ENCODE measurements at places on chromosomes 7 and 10.

DNA sequence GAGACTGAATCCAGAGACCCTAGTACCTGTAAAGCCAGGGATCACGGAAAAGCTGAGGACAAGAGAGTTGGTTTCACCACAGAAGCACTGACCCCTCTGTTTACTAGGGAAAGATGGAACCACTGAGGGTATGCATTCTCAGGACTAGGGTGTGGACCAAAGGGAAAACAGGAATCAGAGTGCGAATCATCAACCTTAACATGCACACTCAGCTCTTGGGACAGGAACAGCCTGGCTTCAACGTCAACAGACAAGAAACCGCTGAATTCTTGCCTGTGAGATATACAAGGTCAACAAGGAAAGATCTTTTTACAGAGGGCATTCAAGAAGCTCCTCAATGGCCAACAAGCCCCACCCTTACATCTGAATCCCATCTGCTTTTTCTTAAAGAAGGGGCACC lies 14.9 kb downstream of the TNRC18 start:
- no peak for DNase-seq

GRCh38 chr10:6721480-6721879 lies 141.4 kb upstream of the PRKCQ start:
- no peak for DNase-seq

- DNase-seq: no peak
Observed at GRCh38 chr7:133827707-133828623, 299.2 kb upstream of the LRGUK start.

DNA sequence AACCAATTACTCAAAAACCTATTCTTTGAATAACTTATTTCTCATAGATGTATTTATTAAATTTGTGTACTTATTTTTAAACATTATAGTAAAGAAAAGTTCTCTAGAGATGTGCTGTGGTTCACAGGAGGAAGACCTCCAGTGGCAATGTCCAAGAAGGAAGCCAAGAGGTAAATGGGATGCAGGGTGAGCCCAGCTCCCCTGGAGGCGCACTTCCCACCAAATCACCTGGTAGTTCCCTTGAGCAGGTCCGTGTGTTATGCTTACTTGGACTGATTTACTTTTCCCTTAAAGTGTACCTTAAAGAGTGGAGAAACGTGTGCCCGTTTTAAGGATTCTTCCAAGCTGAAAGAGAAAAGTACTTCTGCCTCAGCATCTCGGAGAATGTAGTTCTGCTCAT lies 55.3 kb downstream of the PAXIP1 start:
- DNase-seq: no peak

DNA sequence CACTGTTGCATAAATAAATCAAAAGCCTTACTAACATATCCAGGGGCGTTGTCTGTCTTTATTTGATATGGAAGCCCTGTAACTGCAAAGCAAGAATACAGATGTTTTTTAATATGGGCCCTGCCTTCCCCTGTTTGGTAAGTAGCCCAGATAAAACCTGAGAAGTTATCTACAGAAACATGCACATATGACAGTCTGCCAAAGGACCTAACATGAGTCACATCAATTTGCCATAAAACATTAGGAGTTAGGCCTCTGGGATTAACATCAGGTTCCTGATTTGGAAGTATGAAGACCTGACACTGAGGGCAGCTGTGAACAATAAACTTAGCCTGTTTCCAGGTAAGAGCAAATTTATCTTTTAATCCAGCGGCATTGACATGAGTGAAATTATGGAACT lies 1588.8 kb downstream of the REEP3 start:
- DNase-seq: no peak

DNA sequence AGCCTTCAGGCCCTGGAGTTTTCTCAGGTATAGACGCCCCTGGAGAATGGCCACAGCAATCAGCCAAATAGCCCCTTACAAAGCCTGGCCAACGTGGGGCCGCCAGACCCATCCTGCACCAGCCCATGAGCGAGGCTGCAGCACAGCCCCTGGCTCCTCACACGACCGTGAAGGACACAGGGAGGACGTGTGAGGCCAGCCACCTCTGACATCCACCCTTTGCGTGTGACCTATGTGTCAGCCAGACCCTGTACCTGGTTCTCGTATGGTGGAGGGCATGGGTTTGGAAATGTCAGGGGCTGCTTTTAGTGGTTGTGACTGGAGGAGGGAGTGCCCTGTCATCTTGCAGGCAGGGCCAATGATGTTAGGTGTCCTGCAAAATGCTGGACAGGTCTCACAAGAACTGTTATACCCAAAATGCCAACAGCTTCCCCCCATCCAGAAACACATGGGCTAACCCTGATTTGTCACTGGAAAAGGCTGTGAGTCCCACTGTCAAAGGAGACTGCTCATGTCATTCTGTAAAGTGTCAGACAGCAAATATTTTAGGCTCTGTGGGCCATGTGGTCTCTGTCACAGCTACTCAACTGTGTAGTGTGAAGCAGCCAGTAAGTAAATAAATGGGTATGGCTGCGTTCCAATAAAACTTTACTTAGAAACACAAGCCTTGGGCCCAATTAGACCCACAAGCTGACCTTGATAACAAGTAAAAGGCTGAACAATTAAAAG lies 30.0 kb downstream of the NOD1 start:
- DNase-seq: no peak

GRCh38 chr10:43225787-43226153 lies 41.1 kb downstream of the RASGEF1A start:
- no peak for DNase-seq

DNA sequence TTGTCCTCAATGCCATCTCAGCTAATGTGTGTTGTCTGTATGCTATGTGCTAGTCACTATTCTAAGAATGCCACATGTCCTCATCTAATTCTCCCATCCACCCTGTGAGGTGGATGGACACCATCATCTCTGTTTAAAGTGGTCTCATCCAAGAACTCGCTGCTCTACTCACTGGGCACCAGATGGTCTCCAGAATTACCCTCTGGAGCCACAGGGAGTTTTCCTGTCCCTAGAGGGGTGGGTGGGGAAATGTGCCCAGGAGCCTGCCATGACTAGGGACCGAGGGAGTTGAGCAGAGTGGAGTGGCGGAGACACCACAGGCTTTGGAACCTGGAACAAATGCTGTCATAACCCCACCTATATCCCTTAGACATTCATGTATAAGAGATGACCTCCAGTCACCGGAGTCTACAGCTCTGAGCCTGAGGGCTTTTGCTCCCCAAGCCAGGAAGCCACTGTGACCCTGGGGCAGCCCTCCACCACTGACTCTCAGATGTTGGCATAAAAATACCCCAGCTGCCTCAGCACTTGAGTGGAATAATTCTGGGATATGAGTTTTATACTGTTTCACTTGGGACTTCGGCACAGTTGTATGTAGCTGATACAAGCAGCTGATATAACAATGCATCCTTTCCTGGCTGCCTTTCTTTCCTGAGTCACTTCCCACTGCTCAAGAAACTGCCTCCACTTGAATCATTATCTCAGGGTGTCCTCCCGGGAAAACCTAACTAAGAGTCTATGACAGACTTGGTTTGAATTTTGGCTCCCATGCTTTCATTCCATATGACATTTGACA lies 61.5 kb upstream of the RAPGEF5 start:
- no peak for DNase-seq

- DNase-seq: peak; percentile 71
Observed at GRCh38 chr10:70715853-70716795, 43.8 kb downstream of the ADAMTS14 start.

DNA sequence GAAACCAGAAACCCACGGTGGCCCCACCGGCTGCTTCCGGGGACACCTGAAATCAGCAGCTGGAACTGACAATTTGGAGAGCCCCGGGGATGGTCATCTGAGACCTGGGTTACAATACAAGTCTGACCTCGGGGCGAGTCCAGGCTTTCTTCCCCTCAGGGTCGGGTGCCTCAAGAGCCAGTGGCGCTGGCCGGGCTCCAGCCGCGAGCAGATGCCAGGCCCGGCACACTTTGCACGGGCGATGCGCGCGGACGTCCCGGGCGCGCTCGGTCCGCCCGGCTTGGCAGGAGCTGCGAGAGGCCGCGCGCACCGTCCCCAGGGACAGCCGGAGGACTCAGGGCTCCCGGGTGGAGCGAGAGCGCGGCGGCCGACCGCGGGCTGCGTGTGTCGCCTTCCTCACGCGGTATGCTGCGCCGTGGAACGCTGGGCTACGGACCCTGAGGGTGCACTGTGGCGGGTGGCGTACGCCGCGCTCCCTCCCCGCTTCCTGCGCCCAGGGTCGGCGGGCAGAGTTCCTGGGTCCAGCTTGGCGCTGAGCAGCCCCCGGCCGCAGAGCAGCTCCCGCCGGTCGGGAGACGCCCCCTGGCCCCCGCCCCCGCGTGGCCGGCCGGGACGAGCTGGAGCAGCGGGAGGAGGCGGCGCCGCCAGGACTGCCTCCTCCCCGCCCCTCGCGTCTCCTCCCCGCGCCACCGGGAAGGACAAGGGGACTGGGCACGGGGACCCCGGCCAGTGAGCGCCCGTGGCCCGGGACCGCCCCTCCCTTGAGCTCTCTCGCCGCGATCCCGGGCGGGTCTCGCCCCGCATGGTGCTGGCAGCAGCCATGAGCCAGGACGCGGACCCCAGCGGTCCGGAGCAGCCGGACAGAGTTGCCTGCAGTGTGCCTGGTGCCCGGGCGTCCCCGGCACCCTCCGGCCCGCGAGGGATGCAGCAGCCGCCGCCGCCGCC lies at the start of gene RBM20:
RBM20 (plus strand) TSS at position 684 of the 945 bp plus-strand sequence; CDS start at position 803, 119 bp downstream.
- DNase-seq: peak; percentile 2

GRCh38 chr10:5442990-5443370 lies 30.6 kb downstream of the NET1 start:
- no peak for DNase-seq

DNA sequence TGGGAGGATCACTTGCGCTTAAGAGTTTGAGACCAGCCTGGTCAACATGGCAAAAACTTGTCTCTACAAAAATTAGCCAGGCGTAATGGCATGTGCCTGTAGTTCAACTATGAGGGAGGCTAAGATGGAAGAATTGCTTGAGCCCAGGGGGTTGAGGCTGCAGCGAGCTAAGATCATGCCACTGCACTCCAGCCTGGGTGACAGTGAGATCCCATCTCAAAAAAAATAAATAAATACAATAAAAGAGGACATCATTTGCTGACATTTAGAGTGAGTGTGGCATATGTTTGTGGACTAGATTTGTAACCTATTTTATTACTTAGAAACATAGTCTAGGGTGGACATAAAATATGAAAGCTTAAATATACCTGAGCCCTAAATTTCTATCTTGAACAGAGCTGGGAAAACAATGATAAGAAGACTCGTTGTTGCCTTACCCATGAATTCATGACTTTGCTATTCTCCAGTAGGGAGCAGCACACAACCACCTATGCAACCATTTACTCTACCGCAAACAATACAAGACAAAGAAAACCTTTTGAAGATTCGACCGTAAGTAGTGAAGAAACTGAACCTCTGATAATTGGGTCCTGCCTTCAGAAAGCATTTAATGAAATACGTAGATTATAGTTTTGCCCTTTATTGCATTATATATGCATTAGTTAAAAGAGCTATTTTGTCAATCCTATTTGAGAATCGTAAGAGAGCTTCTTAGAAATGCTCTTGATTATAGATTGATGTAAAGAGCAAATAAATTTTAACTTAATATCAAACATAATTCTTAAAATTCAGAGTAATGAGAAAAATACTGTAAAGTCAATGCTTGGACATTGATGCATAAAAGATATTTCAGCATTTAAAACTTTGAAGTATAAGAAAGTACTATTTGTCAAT lies 83.5 kb downstream of the GNAT3 start:
- peak; percentile 64 for DNase-seq

GRCh38 chr10:124364674-124365073 lies 54.0 kb downstream of the OAT start:
- DNase-seq: no peak

DNA sequence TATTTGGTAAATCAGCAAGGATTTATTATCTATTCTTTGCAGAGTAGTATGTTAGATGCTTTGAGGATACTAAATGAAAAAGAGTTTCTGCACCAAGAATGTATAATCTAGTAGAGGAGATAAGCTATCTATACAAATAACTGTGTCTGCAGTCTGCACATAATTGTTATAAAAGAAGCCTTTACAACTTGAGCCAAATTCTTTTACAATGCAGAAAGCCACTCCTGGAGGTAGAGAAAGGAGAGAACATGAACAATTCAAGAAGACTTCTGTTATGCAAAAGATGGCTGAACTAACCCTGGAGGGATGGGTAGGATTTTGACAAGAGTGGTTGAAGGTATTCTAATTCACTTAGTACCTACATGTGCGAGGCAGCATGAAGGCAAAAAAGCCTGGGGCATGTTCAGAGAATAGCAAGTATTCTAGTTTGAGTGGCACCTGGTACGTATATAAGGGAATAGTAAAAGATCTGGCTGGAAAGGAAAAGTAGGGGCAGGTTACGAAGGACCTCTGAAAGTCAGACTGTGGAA lies 251.1 kb upstream of the KAT6B start:
- DNase-seq: no peak

DNA sequence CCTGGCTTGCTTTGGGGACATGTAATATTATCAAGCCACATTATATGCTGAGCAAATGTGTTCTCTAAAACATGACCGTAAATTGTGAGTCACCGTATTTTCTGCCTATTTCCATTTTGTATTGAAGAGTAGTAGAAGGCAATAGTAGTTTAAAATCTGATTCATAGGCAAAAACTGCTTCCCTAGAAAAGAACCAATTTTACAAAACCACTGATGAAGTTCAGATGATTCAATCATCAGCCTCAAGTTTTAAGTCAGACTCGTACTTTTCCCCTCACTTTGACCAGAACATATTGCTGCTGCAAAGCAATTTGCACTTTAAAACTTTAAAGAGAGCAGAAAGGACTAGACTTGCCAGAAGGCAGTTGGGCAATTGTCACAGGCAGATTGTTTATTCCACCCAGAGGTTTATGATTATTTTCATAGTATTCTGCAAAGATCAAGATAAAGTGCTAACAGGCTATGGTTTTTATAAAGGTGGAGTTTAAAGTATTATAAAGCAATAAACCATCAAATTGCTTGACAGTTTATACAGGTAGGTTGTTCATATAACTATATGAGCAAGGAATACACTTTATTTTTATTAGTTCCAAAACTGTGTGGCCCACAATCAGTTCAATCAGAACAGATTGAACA lies 168.2 kb downstream of the ETV1 start:
- DNase-seq: no peak

DNA sequence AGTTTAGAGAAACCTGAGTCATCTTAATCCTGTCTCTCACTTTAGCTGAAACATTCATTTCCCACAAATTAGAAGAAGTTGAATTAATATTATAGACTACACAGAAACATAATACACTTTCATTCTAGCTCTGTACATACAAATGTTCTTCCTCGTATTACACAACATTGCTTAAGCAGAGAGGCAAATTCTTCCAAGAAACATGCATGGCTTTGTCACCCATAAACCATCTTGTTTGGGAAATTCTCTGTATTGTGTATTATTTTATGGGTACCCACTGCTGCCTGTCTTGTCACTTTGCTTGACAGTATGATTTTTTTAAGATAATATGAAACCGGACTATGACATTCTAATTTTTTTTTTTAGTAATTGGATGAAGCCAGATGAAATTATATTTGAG lies 104.0 kb downstream of the SRI start:
- DNase-seq: peak; percentile 34
